Activated CD8-positive, alpha-beta memory T cell treated with anti-CD3 and anti-CD28 coated beads for 36 hours (primary cell): ENCODE measurements at places on chromosomes 4 and X. TPM values are rescaled to one million over a fixed set of nuclear protein-coding genes. Genes with fewer than 3 reads are reported as not detected.

Gene PITX2
- total RNA-seq, result not detected

Gene NCAPG
- 51.0 TPM for total RNA-seq

Gene XKRX
- not detected for total RNA-seq

Gene GUCY1A1
- total RNA-seq, result 0.11 TPM

Gene SPATA4
- total RNA-seq, result not detected

Gene USP26
- not detected for total RNA-seq

Gene CXCL3
- total RNA-seq, result not detected
